ENCODE measurements at places on chromosomes 1 and 21. TPM values are rescaled to one million over a fixed set of nuclear protein-coding genes. Genes with fewer than 3 reads are reported as not detected.

GRCh38 chr1:178870221-178870620 is 656 bp downstream of the ANGPTL1 start:
- no peak overlapping the region for H3K27ac ChIP-seq
- no peak overlapping the region for H3K4me3 ChIP-seq
- no peaks in the 10 kb centered on the region for H3K36me3 ChIP-seq

GRCh38 chr1:183550915-183551314 is 39.3 kb downstream of the NCF2 start:
- H3K27me3 ChIP-seq: no peaks in the 10 kb centered on the region
- no peaks in the 10 kb centered on the region for H3K4me1 ChIP-seq
- H3K27ac ChIP-seq: no peak overlapping the region
- H3K36me3 ChIP-seq: peaks cover 88% of the 10 kb centered on the region
- no peak for DNase-seq
- no peak overlapping the region for H3K4me3 ChIP-seq

GRCh38 chr1:1021920-1022259 is 2.0 kb downstream of the AGRN start:
- peaks cover 24% of the 10 kb centered on the region for H3K4me1 ChIP-seq
- no peak overlapping the region for H3K4me3 ChIP-seq
- H3K27me3 ChIP-seq: peaks cover 11% of the 10 kb centered on the region
- H3K27ac ChIP-seq: no peak overlapping the region

- no peak overlapping the region for H3K27ac ChIP-seq
- H3K27me3 ChIP-seq: no peaks in the 10 kb centered on the region
- no peaks in the 10 kb centered on the region for H3K36me3 ChIP-seq
- peaks cover 12% of the 10 kb centered on the region for H3K4me1 ChIP-seq
Measured at GRCh38 chr21:43957128-43957571, 55.0 kb upstream of the TRAPPC10 start.

GRCh38 chr1:12728391-12728790 is 12.5 kb downstream of the AADACL3 start:
- no peak overlapping the region for H3K4me3 ChIP-seq
- no peak for DNase-seq
- no peaks in the 10 kb centered on the region for H3K4me1 ChIP-seq
- no peak overlapping the region for H3K27ac ChIP-seq
- H3K36me3 ChIP-seq: no peaks in the 10 kb centered on the region

GRCh38 chr1:97834899-97835298 is 85.9 kb downstream of the DPYD start:
- no peak overlapping the region for H3K27ac ChIP-seq
- no peaks in the 10 kb centered on the region for H3K4me1 ChIP-seq
- H3K36me3 ChIP-seq: no peaks in the 10 kb centered on the region

DNA sequence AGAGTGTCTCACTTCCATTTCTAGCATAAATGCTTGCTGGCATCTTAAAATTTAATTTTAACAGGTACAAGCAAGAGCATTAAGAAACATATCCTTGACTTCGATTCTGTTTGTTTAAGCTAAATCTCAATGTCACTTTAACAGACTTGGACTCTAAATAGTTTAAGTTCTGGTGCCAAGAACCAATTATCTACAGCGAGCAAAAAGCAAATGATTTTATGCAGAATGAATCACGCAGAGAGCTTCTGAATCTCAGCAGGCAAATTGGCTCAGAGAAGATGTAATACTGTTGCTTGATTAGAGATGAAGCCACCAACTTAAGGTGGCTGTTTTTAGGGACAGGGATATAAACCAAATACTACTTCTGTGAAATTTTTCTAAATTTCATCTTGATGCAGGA is 117.0 kb upstream of the PLD5 start:
- no peak overlapping the region for H3K27ac ChIP-seq
- H3K36me3 ChIP-seq: no peaks in the 10 kb centered on the region
- H3K27me3 ChIP-seq: no peaks in the 10 kb centered on the region
- no peaks in the 10 kb centered on the region for H3K4me1 ChIP-seq

GRCh38 chr1:156504438-156504813 is 3.9 kb upstream of the MEF2D start:
- no peaks in the 10 kb centered on the region for H3K27me3 ChIP-seq
- no peaks in the 10 kb centered on the region for H3K36me3 ChIP-seq
- H3K4me1 ChIP-seq: peaks cover 72% of the 10 kb centered on the region
- peak overlapping the region; percentile 98 for H3K27ac ChIP-seq

DNA sequence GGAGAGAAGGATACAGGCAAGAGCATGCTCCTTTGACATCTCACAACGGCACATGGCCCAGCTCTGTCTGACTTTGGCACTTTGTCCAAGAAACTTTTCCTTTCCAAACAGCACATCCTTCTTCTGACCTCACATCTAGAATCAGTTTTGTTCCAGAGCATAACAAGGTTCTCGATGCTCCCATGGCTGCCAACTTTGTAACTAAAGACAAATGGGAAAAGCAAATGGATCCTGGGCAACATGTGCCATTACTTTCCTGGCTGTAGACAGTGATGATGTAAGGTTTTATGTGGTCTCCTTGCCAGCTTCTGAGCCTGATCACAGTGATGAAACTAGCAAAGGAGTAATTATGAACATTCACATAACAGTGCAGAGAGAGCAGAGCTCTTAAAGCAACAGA is 171.8 kb upstream of the C1orf87 start:
- no peaks in the 10 kb centered on the region for H3K36me3 ChIP-seq
- DNase-seq: no peak
- H3K27ac ChIP-seq: no peak overlapping the region
- H3K4me1 ChIP-seq: no peaks in the 10 kb centered on the region

GRCh38 chr1:46617108-46617800 is 643 bp upstream of the MOB3C start:
- peak overlapping the region; percentile 85 for H3K27ac ChIP-seq
- no peaks in the 10 kb centered on the region for H3K27me3 ChIP-seq
- H3K4me3 ChIP-seq: peak overlapping the region; percentile 93

The MCOLN2 gene
- 3.8 TPM for total RNA-seq

The HTR6 gene
- not detected for total RNA-seq

The RGS1 gene
- total RNA-seq: 365 TPM

All from natural killer cell (primary cell).